ENCODE measurements at places on chromosomes 12 and 14.
A peak's percentile ranks its signal among the peaks of the same experiment; 100 is the strongest.

DNA sequence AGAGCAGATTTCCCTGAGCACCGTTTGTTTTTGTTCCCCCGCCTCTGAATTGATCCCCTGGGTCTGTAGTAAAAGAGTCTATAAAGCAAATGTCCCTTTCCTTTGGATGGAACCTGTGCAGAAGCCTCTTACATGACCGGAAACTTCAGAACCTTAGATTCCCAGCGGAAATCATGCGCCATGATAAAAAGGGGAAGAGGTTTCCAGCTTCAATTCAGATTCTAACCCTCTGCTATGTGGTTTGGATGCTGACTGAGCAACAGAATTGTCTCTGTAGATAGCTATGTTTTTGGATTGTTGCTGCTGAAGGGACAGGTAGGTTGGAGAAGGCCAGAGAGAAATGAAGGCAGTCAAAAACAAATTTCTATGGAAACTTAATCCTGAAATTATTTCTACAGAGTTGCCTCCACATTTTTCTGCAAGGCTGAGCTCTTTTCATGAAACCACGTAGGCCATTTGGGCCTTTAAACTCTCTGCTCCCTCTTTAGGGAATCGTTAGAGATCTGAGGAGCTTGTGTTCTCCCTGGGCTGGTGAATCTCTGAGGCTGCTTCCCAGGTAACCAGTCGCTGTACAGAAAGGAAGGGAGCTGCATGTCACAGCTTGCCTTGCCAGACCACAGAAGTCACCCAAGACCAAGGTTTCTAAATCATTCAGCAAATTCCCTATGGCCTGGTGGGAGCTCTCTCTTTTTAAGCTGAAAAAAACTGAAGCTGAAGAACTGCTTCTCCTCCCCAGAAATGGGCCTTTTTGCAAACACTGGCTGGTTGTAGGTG, 28.7 kb upstream of the OR10P1 start:
- no peak for DNase-seq

DNA sequence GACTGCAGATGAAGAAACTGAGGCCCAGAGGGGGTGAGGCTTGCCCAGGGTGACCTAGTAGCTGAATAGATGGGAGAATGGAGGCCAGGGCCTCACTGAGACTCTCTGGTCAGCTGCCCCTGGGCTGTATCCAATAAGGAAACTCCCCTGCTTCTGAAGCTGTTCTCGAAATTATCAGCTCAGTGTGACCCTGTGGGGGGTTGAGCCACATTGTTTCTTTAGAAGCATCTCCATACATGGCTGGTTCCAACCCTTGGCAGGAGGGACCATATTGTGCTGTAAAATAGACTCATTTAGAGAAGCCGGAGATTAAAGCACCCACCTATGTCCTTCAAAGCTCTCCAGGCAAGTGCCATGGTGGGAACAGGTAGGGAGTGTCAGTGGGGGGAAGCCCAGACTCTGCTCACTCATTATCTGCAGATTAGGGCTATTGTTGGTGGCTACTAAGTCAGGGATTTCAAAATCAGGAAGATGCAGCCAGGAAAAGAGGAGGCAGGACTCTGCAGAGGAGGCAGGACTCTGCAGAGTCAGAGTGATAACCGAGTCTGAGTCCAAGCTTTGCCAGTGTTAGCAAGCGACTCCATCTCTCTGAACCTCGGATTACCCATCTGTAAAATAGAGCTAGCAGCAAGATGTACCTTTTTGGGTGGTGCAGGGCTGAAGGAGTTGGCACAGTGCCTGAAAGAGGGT, 3.5 kb downstream of the SERPINA5 start:
- DNase-seq: no peak

DNA sequence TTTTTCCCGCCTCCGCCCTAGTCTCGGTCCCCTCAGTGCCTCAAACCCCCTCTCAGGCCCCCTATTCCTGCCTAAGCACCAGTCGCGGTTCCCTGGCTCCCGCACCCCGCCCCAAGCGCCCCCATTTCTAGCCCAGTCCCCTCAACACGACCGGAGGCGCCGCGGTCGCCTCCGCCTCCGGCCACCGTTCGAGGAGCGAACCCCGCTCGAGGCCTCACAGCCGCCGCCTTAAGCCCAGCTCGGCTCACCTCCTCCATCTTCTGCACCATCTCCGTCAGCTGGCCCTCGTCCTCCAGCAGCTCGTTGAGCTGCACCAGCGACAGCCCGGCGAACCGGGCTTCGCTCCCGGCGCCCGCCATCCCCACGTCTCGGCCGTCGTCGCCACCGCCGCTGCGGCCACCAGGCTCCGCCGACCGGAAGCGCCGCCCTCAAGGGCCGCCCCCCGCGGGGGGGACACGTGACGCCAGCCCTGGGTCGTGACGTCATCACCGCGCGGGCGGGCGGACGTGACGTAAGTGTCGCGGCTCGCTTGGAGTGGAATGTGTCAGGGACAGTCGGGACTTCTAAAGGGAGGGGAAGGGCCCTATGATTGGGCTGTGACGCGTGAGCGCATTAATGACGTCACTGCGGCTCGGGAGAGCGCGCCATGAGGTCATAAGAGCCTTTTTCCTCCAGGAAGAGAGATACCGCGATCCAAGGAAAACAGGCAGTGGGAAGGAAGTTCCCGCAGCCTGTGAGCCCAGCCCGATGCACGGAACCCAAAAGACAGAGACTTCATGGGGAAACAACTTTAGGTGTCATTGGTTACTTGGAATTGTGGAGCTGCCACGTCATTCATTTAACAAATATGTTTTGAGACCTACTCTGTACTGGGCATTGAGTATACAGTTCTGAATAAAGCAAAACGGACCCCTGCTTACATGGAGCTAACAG, at the start of gene VPS37B:
VPS37B (minus strand) TSS at position 421 of the 933 bp plus-strand sequence; CDS start at position 359, 62 bp downstream.
- peak; percentile 93 for DNase-seq

GRCh38 chr12:46134852-46135251, 134.0 kb downstream of the SLC38A1 start:
- no peak for DNase-seq

- DNase-seq: no peak
Observed at GRCh38 chr12:26817183-26817591, 15.8 kb downstream of the ITPR2 start.

DNA sequence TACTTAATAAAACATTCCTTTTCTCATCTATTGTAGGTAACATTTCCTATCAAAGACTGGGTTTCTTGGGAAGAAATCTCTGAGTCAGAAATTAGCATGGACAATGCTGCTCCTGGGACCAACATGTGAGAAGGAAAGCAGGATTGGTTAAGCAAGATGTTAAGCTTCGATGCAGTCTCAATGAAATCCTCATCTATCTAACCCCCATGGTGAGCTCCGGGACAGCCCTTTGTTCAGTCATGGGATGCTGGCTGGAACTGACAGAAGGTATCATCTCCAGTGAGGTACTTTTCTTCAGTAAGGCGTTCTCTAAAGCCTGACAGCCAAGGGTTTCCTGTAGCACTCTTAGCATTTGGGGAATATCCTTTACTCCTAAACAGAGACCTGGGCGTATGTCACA, 82.8 kb upstream of the SINHCAF start:
- no peak for DNase-seq

GRCh38 chr14:93939304-93940229, 12.4 kb downstream of the FAM181A start:
- peak; percentile 58 for DNase-seq

GRCh38 chr12:84601483-84601882, 311.1 kb downstream of the SLC6A15 start:
- no peak for DNase-seq

- DNase-seq: no peak
Observed at GRCh38 chr12:109558374-109559199, 14.7 kb downstream of the MMAB start.

All from fibroblast of skin of right biceps (primary cell).